ENCODE measurements at places on chromosomes 2 and 18. TPM values are rescaled to one million over a fixed set of nuclear protein-coding genes. Genes with fewer than 3 reads are reported as not detected.

GALNT13 gene
- polyA plus RNA-seq = not detected

TOGARAM2 gene
- 0.28 TPM for polyA plus RNA-seq

ANKRD30BL gene
- 0.64 TPM for polyA plus RNA-seq

ACADL gene
- not detected for polyA plus RNA-seq

EFHD1 gene
- polyA plus RNA-seq = 0.73 TPM

KRTCAP3 gene
- 1.6 TPM for polyA plus RNA-seq

IL36RN gene
- not detected for polyA plus RNA-seq

ITGB6 gene
- polyA plus RNA-seq = not detected

CYP26B1 gene
- not detected for polyA plus RNA-seq

ELOA2 gene
- not detected for polyA plus RNA-seq
